Esophagus squamous epithelium (tissue), 5 donors: ENCODE measurements at places on chromosomes 4 and X. TPM values are rescaled to one million over a fixed set of nuclear protein-coding genes. Genes with fewer than 3 reads are reported as not detected.
A peak's percentile ranks its signal among the peaks of the same experiment; 100 is the strongest.

DNA sequence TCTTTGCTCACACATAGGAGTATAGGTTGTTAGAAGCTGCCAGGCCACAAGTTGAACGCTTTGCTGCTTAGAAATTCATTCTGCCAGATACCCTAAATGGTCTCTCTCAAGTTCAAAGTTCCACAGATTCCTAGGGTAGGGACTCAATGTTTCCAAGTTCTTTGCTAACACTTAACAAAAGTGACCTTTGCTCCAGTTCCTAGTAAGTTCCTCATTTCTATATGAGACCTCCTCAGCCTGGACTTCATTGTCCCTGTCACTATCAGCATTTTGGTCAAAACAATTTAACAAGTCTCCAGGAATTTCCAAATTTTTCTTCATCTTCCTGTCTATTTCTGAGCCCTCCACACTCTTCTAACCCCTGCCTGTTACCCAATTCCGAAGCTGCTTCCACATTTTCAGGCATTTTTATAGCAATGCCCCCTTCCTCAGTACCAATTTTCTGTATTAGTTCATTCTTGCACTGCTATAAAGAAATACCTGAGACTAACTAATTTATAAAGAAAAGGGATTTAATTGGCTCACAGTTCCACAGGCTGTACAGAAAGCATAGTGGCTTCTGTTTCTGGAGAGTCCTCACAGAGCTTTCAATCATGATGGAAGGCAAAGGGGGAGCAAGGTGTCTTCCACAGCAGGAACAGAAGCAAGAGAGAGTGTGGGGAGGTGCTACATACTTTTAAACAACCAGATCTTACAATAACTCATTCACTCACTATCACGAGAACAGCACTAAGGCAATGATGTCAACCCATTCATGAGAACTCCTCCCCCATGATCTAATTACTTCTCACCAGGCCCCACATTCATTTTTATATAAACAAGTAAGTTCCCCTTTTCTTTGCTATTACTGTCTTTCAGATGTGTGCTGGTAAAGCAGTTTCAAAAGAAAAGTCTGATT lies 11.5 kb upstream of the TLR1 start:
- H3K36me3 ChIP-seq, result no peaks in the 10 kb centered on the region
- no peak for DNase-seq
- no peaks in the 10 kb centered on the region for H3K4me1 ChIP-seq
- peak overlapping the region; percentile 51 for H3K27ac ChIP-seq

- H3K27me3 ChIP-seq, result no peaks in the 10 kb centered on the region
- H3K36me3 ChIP-seq, result no peaks in the 10 kb centered on the region
- no peak overlapping the region for H3K4me3 ChIP-seq
- no peak overlapping the region for H3K27ac ChIP-seq
- no peak for DNase-seq
- peaks cover under 1% of the 10 kb centered on the region for H3K4me1 ChIP-seq
Observed at GRCh38 chr4:53682196-53682595, 90.9 kb upstream of the LNX1 start.

- no peak for DNase-seq
- no peaks in the 10 kb centered on the region for H3K27me3 ChIP-seq
- H3K36me3 ChIP-seq, result peaks cover 54% of the 10 kb centered on the region
- peak overlapping the region; percentile 36 for H3K27ac ChIP-seq
Observed at GRCh38 chr4:10093801-10094552, 22.6 kb downstream of the WDR1 start.

- no peaks in the 10 kb centered on the region for H3K36me3 ChIP-seq
- no peak overlapping the region for H3K27ac ChIP-seq
- H3K27me3 ChIP-seq, result no peaks in the 10 kb centered on the region
- DNase-seq, result no peak
- H3K4me1 ChIP-seq, result no peaks in the 10 kb centered on the region
Observed at GRCh38 chrX:150225266-150225665, 137.9 kb upstream of the MAMLD1 start.

GRCh38 chr4:115159141-115159540 lies 45.7 kb upstream of the NDST4 start:
- DNase-seq, result no peak
- no peaks in the 10 kb centered on the region for H3K4me1 ChIP-seq
- H3K27ac ChIP-seq, result no peak overlapping the region
- H3K27me3 ChIP-seq, result no peaks in the 10 kb centered on the region

- peaks cover 4% of the 10 kb centered on the region for H3K4me1 ChIP-seq
- peaks cover 44% of the 10 kb centered on the region for H3K27me3 ChIP-seq
- DNase-seq, result no peak
- H3K4me3 ChIP-seq, result no peak overlapping the region
- H3K36me3 ChIP-seq, result no peaks in the 10 kb centered on the region
Observed at GRCh38 chrX:153614818-153615217, 15.9 kb upstream of the CCNQ start.

- no peaks in the 10 kb centered on the region for H3K27me3 ChIP-seq
- H3K36me3 ChIP-seq, result peaks cover 18% of the 10 kb centered on the region
- peak overlapping the region; percentile 55 for H3K4me3 ChIP-seq
- peak overlapping the region; percentile 12 for H3K27ac ChIP-seq
- H3K4me1 ChIP-seq, result no peaks in the 10 kb centered on the region
Observed at GRCh38 chr4:170089274-170089667, 485 bp downstream of the AADAT start.

DNA sequence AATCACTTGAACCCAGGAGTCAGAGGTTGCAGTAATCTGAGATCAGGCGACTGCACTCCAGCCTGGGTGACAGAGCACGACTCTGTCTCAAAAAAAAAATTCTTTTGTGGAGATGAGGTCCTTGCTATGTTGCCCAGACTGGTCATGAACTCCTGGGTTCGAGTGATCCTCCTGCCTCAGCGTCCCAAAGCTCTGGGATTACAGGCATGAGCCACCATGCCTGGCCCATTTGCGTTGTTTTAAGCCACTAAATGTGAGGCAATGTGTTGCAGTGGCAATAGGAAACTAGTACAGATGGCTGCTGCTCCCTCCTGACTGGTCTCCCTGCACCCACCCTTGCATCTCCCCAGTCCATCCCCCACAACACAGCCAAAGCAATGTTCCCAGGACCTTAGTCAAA lies 40.0 kb upstream of the APLN start:
- no peaks in the 10 kb centered on the region for H3K27me3 ChIP-seq
- no peak overlapping the region for H3K4me3 ChIP-seq
- no peaks in the 10 kb centered on the region for H3K36me3 ChIP-seq
- no peak for DNase-seq
- H3K27ac ChIP-seq, result no peak overlapping the region
- no peaks in the 10 kb centered on the region for H3K4me1 ChIP-seq

- no peaks in the 10 kb centered on the region for H3K36me3 ChIP-seq
- no peak for DNase-seq
- no peaks in the 10 kb centered on the region for H3K4me1 ChIP-seq
- H3K4me3 ChIP-seq, result no peak overlapping the region
- no peak overlapping the region for H3K27ac ChIP-seq
Observed at GRCh38 chrX:111914398-111915090, 38.6 kb downstream of the TRPC5OS start.

DNA sequence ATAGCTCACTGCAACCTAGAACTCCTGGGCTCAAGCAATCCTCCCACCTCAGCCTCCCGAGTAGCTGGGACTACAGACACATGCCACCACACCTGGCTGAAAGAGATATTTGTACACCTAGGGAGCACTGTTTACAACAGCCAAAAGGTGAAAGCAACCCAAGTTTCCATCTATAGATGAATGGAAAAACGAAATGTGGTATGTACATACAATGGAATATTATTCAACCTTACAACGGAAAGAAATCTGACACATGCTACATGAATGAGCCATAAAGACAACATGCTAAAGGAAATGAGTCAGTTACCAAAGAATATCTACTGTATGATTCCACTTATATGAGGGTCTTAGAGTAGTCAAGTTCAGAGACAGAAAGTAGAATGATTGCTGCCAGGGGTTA lies 52.2 kb downstream of the ABCG2 start:
- no peaks in the 10 kb centered on the region for H3K36me3 ChIP-seq
- DNase-seq, result no peak
- peaks cover 6% of the 10 kb centered on the region for H3K4me1 ChIP-seq

DNA sequence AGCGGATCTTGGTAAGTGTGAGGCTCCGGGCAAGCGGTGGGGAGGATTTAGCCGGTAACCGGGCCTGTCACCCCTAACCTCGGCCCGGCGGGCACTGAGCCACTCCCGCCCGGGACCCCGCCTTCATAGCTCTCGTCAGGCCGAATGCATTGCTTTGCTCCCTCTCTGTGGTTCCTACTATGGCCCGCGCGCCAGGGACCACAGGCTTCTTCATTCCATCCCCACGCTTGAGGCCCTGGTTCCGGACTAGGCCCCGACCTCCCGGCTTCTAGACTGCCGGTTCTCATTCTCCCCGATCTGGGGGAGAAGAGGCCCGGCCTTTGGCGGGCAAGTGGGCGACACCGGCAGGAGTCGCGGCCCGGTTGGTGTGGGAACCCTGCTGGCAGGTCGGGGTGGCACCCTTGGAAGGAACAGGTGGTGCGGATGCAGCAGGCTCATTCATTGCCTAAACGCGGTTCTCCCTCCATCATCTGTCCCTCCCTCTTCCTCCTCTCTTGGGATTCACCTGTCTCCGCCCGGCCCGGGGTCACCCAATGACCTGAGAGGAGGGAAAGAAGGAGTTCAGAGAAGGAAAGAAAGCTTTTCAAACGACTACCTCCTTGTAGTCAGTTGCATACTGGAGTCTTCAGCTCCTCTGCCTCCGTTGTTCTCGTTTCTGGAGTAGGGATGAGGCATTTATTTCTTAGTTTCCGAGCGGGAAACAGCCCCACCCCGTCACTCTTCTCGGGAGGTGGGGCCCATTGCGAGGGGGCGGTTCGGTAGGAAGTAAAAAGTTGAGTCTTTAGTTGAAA lies at the start of gene NDUFC1:
Gene NDUFC1, minus strand, starts transcription at position 657 of the 791 bp plus-strand sequence. CDS start 6,679 bp downstream, outside the sequence.
- peak within 1 kb of the TSS; percentile 99 for H3K4me3 ChIP-seq
- H3K27me3 ChIP-seq, result no peaks in the 10 kb centered on the region
- no peak for DNase-seq

DNA sequence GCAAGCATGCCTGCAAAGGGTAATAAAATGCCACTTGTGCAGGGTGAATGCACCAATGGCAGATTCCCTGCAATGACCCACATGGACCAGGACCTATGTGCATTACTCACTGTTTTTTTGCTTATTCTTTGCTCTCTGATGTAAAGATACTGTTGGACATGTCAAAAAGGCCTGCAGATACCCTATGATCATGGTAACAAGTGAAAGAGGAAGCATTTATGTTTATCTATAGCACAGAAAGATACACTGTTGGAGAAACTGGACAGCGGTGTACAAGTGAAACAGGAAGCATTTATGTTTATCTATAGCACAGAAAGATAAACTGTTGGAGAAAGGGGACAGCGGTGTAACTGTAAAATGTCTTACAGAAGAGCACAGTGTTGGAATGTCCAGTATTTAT lies 127.5 kb downstream of the PAPSS1 start:
- H3K4me1 ChIP-seq, result no peaks in the 10 kb centered on the region
- H3K4me3 ChIP-seq, result no peak overlapping the region
- no peak overlapping the region for H3K27ac ChIP-seq
- H3K27me3 ChIP-seq, result no peaks in the 10 kb centered on the region
- no peak for DNase-seq

- H3K4me3 ChIP-seq, result no peak overlapping the region
- DNase-seq, result no peak
- H3K27ac ChIP-seq, result peak overlapping the region; percentile 21
- no peaks in the 10 kb centered on the region for H3K4me1 ChIP-seq
- no peaks in the 10 kb centered on the region for H3K36me3 ChIP-seq
- H3K27me3 ChIP-seq, result no peaks in the 10 kb centered on the region
Observed at GRCh38 chrX:53305996-53306937, 24.9 kb upstream of the IQSEC2 start.

- no peak overlapping the region for H3K4me3 ChIP-seq
- H3K27me3 ChIP-seq, result no peaks in the 10 kb centered on the region
- DNase-seq, result no peak
- H3K27ac ChIP-seq, result no peak overlapping the region
- no peaks in the 10 kb centered on the region for H3K36me3 ChIP-seq
Observed at GRCh38 chr4:126775485-126776106, 857.2 kb upstream of the INTU start.

GRCh38 chr4:139800082-139800481 lies 134.5 kb downstream of the MGST2 start:
- peaks cover 30% of the 10 kb centered on the region for H3K4me1 ChIP-seq
- H3K27ac ChIP-seq, result no peak overlapping the region
- DNase-seq, result no peak
- H3K36me3 ChIP-seq, result no peaks in the 10 kb centered on the region

- H3K4me3 ChIP-seq, result no peak overlapping the region
- no peak for DNase-seq
- H3K27me3 ChIP-seq, result no peaks in the 10 kb centered on the region
Observed at GRCh38 chr4:32798471-32799159, 2078.4 kb downstream of the PCDH7 start.

GRCh38 chr4:180234730-180235129 lies 2008.5 kb upstream of the TENM3 start:
- no peak overlapping the region for H3K27ac ChIP-seq
- no peaks in the 10 kb centered on the region for H3K27me3 ChIP-seq
- H3K4me3 ChIP-seq, result no peak overlapping the region

DNA sequence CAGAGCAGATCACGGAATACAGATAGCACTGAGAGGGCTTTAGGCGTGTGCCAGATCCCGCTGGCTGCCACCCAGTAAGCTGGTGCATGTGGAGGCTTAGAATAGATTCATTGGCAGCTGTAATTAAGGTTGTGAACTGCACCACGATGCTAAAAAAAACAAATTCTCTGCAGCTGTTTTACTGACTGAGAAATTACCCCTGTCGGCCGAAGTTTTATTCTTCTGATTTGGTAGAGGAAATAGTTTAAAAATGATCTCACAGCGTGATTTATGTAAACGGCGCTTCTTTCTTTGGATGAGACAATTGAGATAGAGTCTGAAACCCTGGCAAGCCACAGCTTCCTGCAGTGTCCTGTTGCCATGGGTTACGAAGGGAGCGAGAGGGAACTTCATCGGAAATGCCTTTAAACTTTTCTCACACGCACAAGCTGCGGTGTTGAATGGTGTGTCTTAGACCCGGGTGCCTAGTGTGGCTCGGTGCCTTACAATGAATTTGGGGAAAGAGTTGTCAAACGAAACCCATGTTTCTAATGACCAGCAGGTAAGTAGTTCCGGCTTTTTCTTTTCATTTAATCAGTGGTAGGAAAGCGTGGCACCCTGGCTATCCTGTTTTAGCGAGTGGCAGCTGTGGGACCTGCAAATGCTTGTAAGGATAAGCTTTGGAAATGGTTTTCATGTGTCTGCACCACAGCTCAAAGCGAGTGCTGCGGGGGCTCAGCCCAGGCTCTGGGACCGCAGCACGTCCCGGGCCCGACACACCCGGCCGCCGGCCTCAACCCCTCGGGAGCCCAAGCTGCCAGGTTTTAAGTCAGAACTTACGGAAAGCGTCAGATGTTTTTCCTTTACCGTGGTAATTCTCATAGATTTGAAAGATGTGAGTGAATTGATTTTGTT lies 71.7 kb upstream of the HGFAC start:
- DNase-seq, result no peak
- peaks cover 40% of the 10 kb centered on the region for H3K4me1 ChIP-seq
- H3K27me3 ChIP-seq, result no peaks in the 10 kb centered on the region
- peak overlapping the region; percentile 26 for H3K4me3 ChIP-seq
- H3K36me3 ChIP-seq, result no peaks in the 10 kb centered on the region
- peak overlapping the region; percentile 30 for H3K27ac ChIP-seq

PABPC5 gene
- total RNA-seq, result not detected

DCAF8L2 gene
- not detected for total RNA-seq

CCDC160 gene
- 0.99 TPM for total RNA-seq

SNCA gene
- total RNA-seq, result 1.6 TPM

TEX13B gene
- not detected for total RNA-seq
